ENCODE measurements at places on chromosomes 12 and 14.

DNA sequence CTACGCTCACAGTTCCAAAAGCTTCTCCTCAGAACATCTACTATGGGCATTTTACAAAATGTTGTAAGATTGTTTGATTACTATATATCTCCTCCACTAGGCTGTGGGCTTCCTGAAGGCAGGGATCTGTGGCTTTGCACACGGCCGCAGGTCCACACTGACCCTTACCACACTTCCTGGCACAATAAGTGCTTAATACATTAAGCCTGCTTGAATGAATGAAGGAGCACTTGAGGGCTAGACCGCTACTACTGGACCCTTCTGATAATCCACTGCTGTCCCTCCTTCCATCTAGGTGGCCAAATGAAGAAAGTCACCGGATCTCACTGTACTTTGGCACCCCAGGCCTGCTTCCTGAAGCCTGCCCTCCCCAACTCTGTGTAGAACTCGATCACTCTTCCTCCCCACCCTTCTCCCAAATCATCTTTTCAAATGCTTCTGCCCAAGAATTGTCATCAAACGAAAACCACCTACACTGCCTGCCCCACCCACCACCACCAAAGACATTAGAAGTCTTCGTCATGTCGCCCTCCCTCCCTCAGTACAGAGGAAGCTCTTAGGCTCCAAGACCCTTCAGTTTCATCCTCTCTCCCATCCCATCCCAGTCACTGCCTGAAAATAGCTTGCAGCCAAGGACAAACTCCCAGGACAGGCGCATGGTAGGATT, 596 bp upstream of the ZBTB39 start:
- DNase-seq: no peak

DNA sequence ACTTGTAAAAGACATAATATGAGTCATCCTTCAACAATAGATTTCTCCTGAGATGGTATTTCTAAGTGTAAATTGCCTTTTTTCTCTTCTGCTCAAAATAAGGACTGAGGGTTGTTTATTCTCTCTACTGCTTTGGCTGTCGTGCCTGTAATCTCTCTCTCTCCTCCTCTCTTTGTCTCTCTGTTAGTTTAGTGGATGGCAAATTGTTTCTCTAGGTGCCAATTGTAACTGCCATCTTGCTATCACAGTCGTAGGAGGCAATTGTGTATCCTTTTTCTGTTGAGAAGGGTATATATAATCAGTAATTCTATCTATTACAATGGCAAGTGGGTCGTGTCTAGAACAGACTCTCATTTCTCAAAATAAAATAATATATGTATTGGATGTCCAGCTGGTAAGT, 545.0 kb upstream of the FBXO33 start:
- no peak for DNase-seq

DNA sequence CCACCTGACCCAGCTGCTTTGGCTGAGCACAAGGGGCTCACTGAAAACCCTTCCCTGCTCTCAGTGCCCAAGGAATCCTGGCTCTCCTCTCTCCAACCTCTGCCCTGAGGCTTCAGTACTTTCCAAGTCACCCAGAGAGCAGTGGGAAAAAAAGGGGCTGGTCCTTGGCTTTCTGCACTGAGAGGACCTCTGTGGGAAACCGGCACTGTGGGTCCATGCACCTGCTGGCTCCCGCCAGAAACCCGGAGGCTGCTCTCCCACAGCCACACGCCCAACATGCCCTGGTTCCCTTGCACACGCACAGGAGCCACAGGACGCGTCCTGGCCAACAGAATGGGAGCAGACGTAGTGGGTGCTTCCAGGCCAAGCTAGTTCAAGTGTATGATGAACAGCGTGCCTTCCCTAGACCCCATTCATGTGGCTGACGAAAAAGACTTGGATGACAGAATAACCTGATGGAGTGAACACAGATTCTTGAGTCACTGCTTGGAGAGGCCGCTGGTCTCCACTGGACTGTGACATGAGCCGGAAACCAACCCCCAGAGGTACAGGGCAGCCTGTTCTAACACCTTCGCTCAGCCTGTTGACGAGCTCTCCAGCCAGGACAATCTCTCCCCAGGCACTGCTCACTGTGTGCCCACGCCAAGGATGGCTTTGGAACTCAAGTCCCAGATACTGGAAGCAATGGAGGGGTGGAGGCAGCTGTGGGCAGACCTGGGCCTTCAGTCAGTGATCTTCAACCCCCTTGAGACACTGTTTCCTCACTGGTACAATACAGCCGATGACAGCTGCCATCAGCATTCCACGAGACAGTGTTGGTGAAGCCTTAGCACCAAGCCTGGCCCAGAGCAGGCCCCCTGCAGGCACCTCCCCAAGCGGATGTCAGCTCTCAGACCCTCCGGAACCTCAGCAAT, 87.7 kb downstream of the ITPK1 start:
- DNase-seq: no peak

GRCh38 chr14:33992274-33993007, 41.6 kb upstream of the EGLN3 start:
- no peak for DNase-seq

- DNase-seq: no peak
Measured at GRCh38 chr12:86254399-86255107, 1.6 kb downstream of the MGAT4C start.

GRCh38 chr12:119302451-119303080, 32.0 kb upstream of the CCDC60 start:
- no peak for DNase-seq

GRCh38 chr12:4562034-4562657, at the start of gene DYRK4:
Gene DYRK4, plus strand, starts transcription at chr12:4562208. Its CDS starts 38 bp downstream, at chr12:4562246.
- no peak for DNase-seq

DNA sequence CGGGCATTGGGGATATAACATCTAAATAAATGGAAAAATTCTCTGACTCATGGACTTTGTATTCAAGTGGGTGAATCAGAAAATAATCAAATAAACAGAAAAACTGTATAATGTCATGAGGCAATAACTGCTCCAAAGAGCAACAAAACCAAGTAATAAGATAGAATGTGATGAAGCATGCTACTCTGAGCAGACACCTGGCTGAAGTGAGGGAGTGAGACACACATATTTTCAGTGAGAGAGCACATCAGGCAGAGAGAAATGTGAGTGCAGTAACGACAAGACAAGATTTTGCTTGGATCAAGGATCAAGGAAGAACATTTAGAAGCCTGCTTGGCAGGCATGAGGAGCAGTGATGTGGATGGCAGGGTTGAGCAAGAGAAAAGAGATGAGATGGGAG, 75.8 kb upstream of the CCDC91 start:
- no peak for DNase-seq

- no peak for DNase-seq
Measured at GRCh38 chr12:57341275-57341990, 89.4 kb downstream of the R3HDM2 start.

- DNase-seq: no peak
Measured at GRCh38 chr12:3405821-3406220, 85.2 kb upstream of the PRMT8 start.

DNA sequence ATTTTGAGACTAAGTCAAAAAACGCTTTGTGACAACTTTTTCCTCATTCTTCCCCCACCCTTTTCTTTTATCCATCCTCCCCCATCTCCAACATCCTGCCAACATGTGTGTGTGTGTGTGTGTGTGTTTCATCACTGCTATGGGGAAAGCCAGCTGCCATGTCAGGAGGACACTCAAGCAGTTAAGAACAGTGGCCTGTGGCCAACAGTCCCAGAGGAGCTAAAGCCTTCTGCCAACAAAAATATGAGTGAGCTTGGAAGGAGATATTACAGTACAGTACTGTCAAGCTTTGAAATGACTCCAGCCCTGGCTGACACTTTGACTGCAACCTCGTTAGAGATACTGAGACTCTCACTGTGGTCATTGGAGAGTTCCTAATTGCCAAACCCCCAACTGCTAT, 5.0 kb upstream of the CSRP2 start:
- no peak for DNase-seq

- no peak for DNase-seq
Measured at GRCh38 chr14:59823179-59823578, 47.4 kb downstream of the RTN1 start.

- DNase-seq: no peak
Measured at GRCh38 chr12:18486036-18486435, 224.7 kb downstream of the PIK3C2G start.

- no peak for DNase-seq
Measured at GRCh38 chr14:87411370-87411769, 581.6 kb downstream of the GALC start.

- DNase-seq: peak; percentile 55
Measured at GRCh38 chr12:122951979-122952892, 14.0 kb downstream of the ABCB9 start.

DNA sequence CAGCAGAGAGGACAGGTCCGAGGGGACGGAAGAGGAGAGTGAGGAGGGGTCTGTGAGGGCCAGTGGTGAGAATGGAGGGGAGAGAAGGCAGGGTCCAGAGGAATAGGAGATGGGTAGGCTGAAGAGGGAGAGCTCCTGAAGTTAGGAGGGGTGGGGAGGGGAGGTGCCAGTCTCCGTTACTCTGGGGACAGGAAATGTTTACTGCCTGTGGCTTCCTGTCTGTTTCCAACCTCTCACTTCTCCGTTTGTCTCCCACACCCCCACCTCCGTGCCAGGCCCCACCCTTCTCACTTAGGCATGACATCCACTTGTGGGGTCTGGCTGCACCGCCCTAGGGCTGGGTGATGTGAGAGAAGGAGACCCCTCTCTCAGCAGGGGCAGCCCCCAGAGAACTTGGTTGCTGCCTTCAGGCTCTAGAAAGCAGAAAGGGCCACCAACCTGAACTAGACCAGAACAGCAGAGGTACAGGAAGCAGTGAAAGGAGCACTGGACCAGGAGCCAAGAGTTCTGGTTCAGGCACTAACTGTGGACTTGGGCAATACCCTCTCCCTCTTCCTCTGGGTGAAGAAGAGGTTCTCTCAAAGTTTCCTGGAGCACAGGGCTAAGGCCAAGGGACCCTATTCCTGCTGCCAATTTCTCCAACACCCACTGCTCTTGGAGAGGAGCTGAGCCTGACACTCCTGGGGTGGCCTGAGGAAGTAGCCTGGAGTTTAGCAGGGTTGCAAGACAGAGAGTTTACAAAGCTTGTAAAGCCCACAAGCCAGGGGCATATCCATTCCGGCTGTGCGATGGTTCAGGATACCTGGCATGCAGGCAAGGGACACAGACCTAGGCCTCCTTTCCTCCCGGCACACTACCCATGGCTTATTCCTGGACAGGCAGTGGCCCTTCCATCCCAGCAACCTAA, 5.5 kb downstream of the ITGA5 start:
- DNase-seq: peak; percentile 80

GRCh38 chr12:110165540-110166159, 41.5 kb downstream of the IFT81 start:
- DNase-seq: no peak

GRCh38 chr12:5294274-5295070, 137.4 kb upstream of the NTF3 start:
- DNase-seq: no peak

DNA sequence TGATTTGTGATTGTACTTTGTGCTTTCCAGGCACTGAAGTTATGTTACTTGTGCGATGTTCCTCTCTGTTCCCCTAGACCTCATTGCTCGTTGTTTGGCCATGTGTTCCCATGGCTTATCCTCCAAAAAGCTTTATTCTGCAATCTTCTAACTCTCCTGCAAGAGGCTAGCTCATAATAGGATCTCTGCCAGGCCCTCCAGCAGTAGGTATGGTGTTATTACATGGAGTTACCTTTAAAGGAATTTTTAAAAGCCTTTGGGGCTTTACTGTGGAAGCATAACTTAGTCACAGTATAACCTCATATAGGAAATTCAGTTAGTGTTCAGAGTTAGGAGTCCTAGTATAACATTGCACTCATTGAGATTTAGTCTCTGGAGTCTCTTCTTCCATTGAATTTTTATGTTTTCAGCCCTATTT, 292.3 kb downstream of the RAD51B start:
- no peak for DNase-seq

DNA sequence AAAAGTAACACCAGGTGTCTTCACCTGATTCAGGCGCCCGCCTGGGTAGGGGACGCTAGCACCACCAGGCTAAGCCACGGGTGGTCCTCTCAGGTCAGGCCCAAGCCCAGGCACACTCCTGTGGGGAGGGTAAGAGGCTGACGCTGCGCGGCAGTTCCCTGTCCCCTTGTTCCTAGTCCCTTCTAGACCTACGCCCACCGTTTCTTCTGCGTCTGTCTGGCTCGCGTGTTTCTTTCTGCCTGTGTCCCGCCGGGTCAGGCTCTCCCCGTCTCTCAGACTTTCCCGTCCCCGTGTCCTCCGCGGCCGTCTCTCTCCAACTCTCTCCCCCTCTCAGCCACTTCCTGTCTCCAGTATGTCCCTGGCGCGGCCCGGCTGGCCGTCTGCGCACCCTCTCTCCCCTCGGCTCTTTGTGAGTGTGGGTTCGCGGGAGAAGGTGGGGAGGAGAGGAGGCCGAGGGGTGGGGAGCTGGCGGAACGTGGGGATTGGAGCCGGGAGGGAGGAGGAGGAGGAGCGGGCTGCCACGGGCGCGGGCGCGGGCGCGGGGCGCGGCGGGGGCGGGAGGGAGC, 3.1 kb upstream of the TNS2 start:
- DNase-seq: peak; percentile 53

- no peak for DNase-seq
Measured at GRCh38 chr14:99401211-99401610, 79.4 kb downstream of the SETD3 start.

GRCh38 chr14:96089401-96089800, 50.2 kb downstream of the C14orf132 start:
- DNase-seq: no peak

DNA sequence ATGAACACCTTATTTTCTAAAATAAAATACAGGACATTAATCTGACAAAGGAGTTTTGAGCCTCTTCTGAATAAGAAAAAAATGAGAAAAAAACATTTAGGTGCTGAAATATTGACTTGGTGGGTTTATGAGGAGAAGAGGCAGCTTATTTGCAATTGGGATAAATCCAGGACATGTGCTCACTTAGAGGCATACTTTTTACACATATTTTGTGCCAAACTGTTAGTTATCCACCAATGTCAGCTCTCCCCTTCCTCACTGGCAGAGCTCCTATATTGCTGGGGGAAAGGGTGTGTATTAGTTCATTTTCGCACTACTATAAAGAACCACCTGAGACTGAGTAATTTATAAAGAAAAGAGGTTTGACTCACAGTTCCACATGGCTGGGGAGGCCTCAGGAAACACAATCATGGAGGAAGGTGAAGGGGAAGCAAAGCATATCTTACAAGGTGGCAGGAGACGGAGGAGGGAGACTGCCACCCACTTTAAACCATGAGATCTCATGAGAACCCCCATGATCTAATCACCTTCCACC, 135.4 kb upstream of the EGLN3 start:
- no peak for DNase-seq

DNA sequence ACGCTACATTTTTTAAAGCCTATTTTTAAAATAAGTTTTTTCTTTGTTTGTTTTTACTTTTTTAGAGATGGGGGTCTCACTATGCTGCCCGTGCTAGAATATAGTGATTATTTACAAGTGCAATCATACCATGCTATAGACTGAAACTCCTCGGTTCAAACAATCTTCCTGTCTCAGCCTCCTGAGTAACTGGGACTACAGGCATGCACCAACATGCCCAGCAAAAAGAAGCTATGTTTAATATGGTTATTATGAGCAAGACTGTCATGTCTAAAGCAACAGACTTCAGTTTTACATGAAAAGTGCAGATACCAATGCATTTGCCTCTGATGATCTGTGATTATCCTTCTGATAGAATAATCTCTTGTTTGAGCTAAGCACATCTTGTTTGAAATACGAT, 45.6 kb upstream of the SGPP1 start:
- no peak for DNase-seq

- DNase-seq: no peak
Measured at GRCh38 chr12:15443611-15444010, 121.3 kb downstream of the PTPRO start.

- no peak for DNase-seq
Measured at GRCh38 chr12:112167718-112168525, 42.6 kb downstream of the TRAFD1 start.
